ENCODE measurements at places on chromosomes 5 and 9.

- no peak for DNase-seq
Observed at GRCh38 chr5:139949710-139950109, 93.4 kb downstream of the NRG2 start.

- DNase-seq = no peak
Observed at GRCh38 chr9:135410421-135410820, 69.2 kb upstream of the PPP1R26 start.

- DNase-seq = no peak
Observed at GRCh38 chr5:36155291-36155690, 3.4 kb downstream of the SKP2 start.

- no peak for DNase-seq
Observed at GRCh38 chr5:35302544-35302943, 72.3 kb upstream of the PRLR start.

DNA sequence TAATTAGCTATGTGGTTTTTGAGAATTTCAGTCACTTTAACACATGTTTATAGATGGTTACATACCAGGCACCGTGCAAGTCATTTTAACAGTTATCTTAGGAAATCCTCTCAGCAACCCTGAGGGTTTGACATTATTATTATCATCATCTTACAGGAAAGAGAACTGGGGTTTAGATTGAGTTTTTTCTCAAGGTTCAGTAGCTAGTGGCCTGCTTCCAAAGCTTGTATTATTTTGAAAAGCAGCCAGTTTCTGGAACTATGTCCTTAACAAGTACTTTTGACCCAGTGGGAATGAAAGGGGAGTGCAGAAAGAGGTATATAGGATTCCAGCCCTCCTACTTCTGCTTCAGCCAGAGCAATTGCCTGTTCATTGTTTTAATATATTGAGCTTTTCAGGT lies 157.5 kb downstream of the COMMD10 start:
- no peak for DNase-seq

DNA sequence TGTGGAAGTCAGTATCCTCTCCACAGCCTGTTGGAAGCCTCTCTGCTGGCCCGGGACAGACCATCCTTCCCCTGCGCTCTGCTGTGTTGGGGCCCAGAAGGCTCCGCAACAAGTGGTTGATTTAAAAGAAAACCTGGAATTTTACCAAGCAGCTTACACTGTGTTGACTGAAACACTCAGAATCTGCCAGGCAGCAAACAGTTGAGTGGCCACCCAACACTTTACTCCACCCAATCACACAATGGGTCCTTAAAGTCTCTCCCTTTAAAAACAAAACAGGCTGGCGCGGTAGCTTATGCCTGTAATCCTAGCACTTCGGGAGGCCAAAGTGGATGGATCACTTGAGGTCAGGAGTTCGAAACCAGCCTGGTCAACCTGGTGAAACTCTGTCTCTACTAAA lies 28.0 kb upstream of the DMRT3 start:
- DNase-seq = no peak

- DNase-seq = no peak
Observed at GRCh38 chr9:129962451-129962864, 80.5 kb downstream of the FNBP1 start.

DNA sequence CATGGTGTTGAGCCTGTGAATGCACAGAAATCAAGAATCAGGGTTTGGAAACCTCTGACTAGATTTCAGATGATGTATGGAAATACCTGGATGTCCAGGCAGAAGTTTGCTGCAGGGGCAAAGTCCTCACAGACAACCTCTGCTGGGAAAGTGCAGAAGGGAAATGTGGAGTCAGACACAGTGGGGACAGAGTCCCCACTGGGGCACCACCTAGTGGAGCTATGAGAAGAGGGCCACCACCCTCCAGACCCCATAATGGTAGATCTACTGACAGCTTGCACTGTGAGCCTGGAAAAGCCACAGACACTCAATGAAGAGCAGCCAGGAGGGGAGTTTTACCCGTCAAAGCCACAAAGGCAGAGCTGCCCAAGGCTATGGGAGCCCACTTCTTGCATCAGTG lies 181.9 kb upstream of the SEMA6A start:
- DNase-seq = no peak

- DNase-seq = no peak
Observed at GRCh38 chr5:149697001-149697400, 33.1 kb upstream of the PPARGC1B start.

- no peak for DNase-seq
Observed at GRCh38 chr9:128254362-128254761, 21.4 kb downstream of the GOLGA2 start.

GRCh38 chr5:149831492-149831891 lies 101.4 kb downstream of the PPARGC1B start:
- no peak for DNase-seq

DNA sequence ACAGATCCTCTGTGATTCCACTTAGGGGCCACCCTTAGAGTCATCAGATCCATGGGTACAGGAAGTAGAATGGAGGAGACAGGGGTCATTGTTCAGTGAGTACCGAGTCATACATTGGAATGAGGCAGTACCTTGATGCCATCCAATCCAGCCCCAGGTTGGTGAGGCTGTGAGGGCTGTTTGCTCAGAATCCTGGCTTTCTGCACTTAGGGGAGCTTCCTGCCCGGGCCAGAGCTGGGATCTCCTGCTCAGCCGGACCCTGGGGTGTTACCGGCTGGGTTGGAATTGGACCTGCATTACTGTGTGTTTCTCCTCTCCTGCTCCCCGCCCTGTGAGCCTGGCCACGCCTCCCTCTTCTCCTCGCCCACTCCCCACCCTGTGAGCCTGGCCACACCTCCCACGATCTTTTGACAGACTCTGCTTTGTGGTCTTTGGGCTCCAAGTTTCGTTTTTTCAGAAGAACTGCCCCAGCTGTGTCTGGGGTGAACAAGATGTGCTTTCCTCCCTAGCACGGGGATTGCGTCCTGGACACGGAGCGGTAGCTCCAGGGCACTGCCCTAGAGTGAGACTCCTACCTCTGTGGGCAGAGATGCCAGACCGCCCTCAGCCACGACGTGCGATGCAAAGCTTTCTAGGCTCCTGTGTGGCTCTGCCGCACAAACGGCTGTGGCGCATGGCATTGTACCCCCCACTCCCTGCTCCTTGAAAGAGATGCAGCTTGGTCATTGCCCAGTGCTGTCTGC lies 15.4 kb downstream of the TRAF2 start:
- DNase-seq = peak; percentile 25

DNA sequence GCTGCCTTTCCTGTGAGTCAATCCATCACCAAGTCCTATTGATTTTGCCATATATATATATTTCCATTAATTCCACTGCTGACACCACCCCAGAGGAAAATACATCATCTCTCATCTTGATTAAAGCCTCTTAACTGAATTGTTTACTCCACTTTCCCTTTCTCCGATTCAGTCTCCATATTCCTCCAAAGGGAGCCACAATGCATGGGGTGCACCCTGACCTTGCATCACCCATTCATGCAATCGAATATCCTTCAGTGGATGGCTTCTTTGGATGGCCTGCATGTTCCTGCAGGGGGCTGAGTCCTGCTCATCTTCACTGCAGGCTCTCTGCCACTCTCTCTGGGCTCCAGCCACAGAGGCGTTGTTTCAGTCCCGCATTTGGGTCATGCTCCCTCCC lies 231.0 kb downstream of the SNX18 start:
- no peak for DNase-seq

GRCh38 chr5:158382473-158382872 lies 523.5 kb upstream of the CLINT1 start:
- no peak for DNase-seq

DNA sequence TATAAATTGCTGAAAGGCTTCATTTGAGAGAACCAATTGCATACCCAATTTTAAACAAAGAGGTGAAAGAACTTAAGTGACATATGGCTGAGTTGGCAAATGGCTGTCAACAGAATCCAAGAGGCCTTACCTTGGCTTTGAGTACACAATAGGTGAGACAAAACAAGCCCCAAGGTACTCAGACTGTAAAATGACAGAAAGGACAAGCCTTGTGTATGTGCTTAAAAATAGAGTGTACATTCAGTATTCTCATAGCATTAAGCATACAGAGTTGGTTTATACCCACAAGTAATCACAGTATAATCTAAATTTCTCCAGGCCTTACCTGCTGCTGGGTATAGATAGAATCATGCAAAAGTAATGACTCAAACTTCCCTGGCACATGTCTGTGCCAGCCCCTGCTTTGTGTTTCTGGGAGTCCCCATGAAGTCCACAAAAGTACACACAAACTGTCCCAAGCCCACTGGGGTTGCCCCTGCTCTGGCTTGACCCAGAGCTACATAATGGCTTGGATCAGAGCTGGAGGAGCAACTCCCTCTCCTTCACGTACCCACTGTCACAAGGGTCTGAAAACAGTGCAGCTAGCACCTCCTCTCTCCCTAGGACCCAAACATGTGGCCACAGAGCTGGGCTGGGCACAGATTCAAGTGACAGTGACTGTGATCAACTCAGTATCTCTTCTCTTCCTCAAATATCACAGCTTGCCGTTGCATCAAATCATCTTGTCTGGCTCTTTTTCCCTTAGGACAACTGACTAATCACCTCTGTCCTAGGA lies 250.8 kb downstream of the ENC1 start:
- no peak for DNase-seq

DNA sequence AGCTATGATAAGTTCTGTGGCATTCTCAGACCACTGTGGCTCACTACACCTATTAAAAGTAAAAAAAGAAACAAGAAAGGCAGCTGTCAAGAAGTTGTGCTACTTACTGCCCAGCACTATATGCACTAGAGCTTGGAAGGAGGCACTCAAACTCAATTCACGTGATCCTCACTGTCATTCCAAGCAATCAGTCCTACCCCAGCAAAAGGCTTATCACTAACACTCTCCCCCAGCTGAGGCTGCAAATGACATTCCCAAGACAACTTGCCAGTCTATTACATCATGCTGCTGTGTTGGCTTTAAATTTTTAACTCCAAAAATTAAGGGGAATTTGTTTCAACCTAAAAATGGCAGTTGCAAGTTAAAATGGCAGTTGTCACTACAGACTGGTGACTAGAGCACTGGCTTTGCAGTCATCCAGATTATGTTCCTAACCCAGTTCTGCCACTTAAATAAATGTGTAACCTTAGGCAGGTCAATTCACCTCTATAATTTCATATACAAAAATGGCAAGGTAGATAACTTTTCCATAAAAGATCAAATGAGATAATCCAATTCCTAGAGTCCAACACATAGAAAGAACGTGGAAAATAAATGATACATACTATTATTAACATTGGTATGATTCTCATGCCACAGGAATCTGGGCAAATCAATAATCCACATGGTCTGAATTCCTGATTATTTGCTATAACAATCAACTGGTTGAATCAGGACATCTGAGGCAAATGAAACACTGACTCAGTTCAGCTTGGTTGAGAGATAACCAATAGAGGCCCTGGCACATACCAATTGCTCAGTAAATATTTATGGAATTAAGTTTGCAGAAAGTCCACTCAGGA lies 52.4 kb downstream of the FBXW11 start:
- DNase-seq = no peak

DNA sequence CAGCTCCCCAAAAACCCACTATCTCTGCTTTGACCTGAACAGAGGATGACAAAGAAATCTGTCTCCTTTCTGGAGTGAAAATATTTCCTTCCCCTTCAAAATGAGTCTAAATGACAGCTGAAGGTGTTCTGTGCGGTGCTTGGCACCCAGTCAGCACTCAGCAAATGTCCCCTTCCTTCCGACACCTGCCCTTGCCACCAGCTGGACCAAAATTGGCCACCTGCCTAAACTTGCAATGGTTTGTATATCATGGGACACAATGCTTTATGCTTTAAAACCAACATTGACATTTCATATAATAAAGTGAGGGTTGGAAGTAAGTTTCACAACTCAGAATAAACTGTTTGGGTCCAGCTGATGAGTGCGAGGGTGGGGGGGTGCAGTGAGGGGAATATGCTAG lies 7.5 kb upstream of the TTC1 start:
- no peak for DNase-seq

DNA sequence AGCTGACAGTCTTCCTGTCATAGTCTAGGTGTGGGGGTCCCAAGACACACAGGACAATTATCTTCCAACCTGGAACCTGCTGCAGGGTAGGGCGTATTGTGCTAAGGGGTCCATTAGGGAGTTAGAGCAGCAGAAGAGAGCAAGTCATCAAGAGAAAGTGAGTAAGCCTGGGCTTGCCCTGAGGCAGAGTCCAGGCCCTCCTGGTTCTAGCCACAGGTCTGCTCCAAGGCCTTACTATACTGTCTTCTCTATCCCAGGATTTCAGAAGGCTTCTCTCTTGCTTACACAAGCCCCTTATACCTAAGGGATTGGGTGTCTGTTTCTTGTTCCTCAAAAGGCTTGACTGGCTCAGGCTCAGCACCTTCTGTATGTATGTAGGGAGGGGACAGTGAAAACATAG lies 7.7 kb downstream of the P4HA2 start:
- no peak for DNase-seq

DNA sequence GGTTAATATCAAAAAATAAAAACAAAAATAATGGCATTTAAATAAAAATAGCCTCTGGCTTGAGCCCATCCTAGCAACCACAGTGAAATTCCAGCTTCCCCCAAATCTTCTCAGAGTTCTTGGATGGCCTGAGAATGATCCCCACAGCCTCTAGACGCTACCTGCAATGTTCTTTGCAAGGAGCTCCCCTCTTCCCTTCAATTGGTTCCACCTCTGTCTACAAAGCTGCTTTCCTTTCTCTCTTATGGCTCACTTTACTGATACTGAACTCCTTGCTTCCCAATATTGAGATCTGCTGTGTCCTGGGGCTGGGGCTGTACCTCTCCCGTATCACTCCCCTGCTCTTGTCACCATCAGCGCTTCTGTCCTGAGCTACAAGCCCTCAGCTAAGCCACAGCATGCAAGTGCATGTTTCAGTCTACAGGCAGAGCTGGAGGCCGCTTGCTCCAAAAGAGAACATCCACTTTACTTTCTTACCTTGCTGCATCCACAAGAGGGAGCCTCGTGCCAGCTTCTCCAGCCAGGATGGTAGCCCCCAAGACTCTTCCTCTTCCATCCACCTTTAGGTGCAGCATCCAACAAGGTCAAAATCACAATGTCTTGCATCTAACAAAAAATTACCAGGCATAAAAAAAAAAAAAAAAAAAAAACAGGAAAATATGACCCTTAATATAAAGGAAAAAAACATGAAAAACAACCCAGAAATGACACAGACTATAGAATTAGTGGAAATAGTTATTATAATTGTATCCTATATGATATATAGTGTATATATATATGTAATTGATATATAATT lies 57.4 kb upstream of the PRSS3 start:
- DNase-seq = no peak

DNA sequence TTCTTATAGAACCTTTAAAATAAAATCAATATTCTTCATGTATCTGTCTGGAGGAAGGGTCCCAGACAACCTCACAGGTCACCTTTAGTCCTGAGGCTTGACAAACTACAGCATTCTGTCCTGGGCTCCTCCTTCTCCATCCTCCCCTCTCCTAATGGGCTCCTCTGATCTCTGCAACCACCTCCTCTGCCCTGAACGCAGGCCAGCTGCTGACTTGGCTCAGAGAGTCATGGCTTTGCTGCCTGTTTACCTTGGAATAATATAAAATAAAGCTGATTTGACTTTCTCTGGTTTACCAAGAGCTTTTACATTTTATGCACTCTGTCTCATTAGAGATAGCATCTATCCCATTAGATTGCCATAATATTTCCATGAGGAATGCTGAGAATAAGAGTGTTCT lies 159.4 kb downstream of the SEMA6A start:
- DNase-seq = no peak

- DNase-seq = no peak
Observed at GRCh38 chr9:16401701-16402100, 468.8 kb downstream of the BNC2 start.

Measured in activated T-helper 1 cell treated with anti-CD3 and anti-CD28 coated beads, Interleukin-2, amount 50 U/mL, for 16 hours (primary cell).